ENCODE measurements at places on chromosomes 1 and 21. TPM values are rescaled to one million over a fixed set of nuclear protein-coding genes. Genes with fewer than 3 reads are reported as not detected.

The ITSN1 gene
- total RNA-seq: 60.1 TPM

The TAF12 gene
- 8.1 TPM for total RNA-seq

The HAO2 gene
- total RNA-seq: not detected

The AMPD1 gene
- not detected for total RNA-seq

The ACKR1 gene
- 10.5 TPM for total RNA-seq

The C1orf115 gene
- 12.3 TPM for total RNA-seq

DNA sequence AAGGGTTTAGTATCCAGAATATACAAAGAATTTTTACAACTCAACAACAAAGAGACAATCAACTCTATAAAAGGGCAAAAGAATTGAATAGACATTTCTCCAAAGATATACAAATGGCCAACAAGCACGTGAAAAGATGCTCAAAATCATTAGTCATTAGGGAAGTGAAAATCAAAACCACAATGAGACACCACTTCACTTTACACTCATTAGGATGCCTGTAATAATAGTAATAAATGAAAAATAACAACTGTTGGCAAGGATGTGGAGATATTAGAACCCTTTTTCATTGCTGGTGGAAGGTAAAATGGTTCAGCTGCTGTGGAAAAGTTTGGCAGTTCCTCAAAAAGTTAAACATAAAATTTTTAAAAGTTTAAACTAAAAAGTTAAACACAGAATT is 7.0 kb upstream of the ABCD3 start:
- H3K27me3 ChIP-seq: no peaks in the 10 kb centered on the region
- no peak overlapping the region for H3K27ac ChIP-seq
- no peaks in the 10 kb centered on the region for H3K4me1 ChIP-seq
- no peak for DNase-seq

DNA sequence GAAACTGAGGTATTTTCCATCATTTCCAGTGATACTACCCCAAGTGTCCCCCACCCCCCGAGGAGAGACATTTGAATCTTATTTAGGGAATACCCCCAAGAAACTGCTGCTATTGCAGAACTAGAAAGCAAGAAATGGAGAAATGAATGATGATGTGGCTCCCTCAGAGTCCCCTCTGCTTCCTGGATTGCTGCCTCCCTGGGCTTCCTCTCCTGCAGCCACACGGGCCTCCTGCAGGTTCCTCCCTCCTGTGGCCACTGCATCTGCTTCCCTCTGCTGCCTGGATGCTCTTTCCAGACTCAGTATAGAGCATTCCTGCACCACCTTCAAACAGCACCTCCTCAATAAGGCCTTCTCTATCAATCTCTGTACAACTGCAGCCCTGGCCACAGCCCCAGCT is 69.3 kb downstream of the SLC25A24 start:
- DNase-seq: no peak
- peaks cover 10% of the 10 kb centered on the region for H3K4me1 ChIP-seq
- H3K36me3 ChIP-seq: peaks cover 17% of the 10 kb centered on the region
- no peaks in the 10 kb centered on the region for H3K27me3 ChIP-seq
- no peak overlapping the region for H3K4me3 ChIP-seq

DNA sequence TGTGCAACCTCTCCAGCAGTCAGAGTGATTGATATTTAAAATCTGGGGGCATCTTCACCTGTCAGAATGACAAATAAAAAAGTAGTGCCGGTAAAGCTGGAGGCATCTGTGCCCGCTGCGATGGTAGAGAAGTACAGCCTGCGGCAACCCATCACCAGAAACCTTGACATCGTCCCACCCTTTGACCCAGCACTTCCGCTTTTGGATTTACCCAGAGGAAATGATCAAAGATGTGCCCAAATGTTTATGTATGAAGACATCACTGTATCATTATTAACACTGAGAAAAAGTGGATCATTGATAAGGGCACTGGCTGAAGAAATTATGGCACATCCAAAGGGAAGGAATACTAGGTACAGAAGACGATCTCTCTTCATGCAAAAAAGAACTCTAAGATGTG is 96.0 kb downstream of the PGBD5 start:
- H3K27ac ChIP-seq: no peak overlapping the region
- no peak for DNase-seq
- no peak overlapping the region for H3K4me3 ChIP-seq
- no peaks in the 10 kb centered on the region for H3K27me3 ChIP-seq
- no peaks in the 10 kb centered on the region for H3K4me1 ChIP-seq

DNA sequence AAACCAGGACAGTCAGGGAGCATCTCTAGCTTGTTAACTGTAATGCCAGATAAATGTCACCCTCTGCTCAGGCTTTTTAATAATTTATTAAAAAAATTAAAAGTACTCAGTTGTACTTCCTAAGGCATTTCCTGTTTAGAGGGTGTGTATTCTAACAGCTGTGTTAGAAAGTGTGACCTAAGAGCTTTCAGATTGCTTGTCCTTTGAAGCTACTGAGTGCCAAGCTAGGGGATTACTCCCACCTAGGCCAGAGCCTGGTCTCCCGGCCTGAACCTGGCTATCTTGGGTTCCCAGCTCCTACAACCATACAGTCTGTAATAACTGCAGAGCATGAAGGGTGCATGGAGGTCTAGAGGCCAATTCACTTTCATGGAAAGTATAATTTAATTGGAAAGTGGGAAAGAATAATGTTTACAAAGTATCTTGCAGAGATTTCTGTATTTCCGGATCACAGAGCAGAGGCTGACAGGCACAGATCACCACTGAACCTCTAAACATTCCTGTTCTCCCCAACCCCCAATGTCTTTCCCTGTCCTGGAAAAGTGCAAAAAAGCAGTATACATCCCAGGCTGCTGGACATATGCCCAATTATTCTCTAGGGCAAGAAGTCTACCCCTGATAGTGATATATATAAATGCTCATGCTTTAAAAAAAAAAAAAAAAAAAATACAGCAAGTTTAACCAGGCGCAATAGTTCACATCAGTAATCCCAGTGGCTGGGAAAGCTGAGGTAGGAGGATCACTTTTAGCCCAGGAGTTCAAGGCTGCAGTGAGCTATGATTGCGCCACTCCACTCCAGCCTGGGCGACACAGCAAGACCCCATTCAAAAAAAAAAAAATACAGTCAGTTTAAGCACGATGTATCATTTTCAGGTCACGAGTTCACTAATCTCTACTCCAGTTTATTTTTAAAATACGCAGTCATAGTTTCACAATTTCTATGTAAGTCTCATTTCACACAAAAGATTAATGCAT is 36.7 kb upstream of the RAP1A start:
- no peaks in the 10 kb centered on the region for H3K4me1 ChIP-seq
- no peak for DNase-seq
- H3K27ac ChIP-seq: no peak overlapping the region
- no peak overlapping the region for H3K4me3 ChIP-seq

- H3K4me1 ChIP-seq: no peaks in the 10 kb centered on the region
- DNase-seq: no peak
- H3K4me3 ChIP-seq: no peak overlapping the region
These were observed 9.7 kb upstream of the LRRC53 start for GRCh38 chr1:74522148-74522547.

DNA sequence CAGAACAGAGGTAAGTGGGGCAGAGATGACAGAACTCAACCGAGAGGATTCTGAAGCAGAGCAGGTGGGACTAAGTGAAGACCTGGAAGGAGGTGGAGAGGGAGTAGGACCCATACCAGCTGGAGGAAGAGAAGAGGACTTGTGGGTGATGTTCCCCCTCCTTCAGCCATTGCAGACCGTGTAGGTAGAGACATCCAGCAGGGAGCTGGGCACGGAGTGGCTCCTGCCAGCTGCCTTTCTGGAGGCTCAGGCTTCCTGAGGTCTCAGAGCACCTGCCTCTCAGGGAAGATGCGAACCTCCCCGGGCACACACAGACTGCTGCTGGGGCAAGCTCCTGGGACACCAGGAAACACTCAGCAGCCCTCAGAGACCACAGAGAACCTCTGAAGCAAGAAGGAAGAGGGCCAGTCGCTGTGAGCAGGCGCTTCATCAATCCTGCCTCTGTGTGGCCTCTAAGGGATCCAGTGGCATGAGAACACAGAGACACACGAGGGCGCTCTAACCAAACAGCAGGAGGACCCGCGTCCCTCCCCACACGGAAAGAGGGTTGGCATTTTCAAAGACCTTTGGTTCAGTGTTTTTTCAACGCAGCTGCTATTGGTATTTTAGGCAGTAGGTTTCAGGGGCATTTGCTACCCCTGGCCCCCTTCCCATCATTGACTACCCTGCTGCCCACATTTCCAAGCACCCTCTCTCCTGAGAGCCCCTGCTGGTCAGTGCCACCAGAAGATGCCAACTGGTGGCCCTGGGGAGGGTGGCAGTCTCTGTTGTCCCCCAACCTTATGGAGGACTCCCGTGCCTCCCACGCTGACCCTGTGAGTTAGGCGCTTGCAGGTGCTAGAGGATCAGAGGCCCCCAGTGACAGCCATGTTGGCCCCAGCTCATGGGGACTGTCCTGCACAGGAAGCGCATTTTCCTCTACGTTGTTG is 89.6 kb upstream of the EDN2 start:
- no peaks in the 10 kb centered on the region for H3K4me1 ChIP-seq
- DNase-seq: peak; percentile 94
- no peaks in the 10 kb centered on the region for H3K27me3 ChIP-seq
- H3K27ac ChIP-seq: no peak overlapping the region
- no peak overlapping the region for H3K4me3 ChIP-seq

- no peaks in the 10 kb centered on the region for H3K36me3 ChIP-seq
- H3K27me3 ChIP-seq: no peaks in the 10 kb centered on the region
- no peak overlapping the region for H3K27ac ChIP-seq
- no peaks in the 10 kb centered on the region for H3K4me1 ChIP-seq
These were observed 153.3 kb upstream of the SGIP1 start for GRCh38 chr1:66380452-66381212.

GRCh38 chr1:13550663-13551062 is 33.0 kb upstream of the PDPN start:
- H3K36me3 ChIP-seq: no peaks in the 10 kb centered on the region
- no peak overlapping the region for H3K4me3 ChIP-seq
- no peak for DNase-seq
- H3K27ac ChIP-seq: no peak overlapping the region
- H3K4me1 ChIP-seq: no peaks in the 10 kb centered on the region

DNA sequence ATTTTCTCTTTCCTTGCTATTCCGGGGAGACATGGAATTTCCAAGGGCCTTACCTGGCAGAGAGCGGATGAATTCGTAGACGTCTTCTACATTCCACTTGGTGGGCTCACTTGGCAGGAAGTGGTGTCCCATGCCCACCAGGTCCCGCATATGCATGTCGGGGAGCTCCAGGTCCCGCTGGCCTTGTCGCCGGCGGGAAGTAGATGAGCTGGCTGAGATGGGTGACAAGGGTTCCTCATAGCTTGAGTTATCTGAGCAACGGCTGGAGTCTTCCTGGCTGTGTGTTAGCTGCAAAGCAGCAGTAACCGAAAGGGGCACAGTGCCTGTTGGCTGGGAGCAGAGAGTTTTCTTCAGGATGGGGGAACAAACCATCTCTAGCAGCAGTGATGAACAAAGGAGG is 7.9 kb upstream of the A3GALT2 start:
- H3K4me1 ChIP-seq: peaks cover 26% of the 10 kb centered on the region
- DNase-seq: no peak
- peaks cover 99% of the 10 kb centered on the region for H3K36me3 ChIP-seq
- no peak overlapping the region for H3K4me3 ChIP-seq

DNA sequence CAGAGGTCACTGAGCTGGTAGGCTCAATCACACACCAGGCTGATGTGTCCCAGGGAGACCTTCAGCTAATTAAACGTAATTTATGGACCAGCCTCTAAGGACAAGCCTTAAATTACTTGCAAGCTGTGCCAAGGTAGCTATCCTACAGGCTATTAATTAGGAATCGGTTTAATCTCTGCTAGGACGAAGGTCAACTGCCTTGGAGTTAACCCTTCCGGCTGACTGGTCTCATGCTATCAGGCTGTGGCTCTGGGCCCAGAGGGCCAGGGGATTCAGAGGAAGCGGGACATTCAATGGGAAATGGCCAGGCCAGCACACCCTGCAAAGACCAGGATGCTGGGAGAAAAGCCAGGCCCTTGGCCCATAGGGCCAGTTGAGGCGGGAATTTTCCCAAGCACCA is 19.0 kb downstream of the DHRS3 start:
- no peak for DNase-seq
- no peaks in the 10 kb centered on the region for H3K27me3 ChIP-seq
- H3K4me3 ChIP-seq: no peak overlapping the region
- H3K36me3 ChIP-seq: peaks cover 3% of the 10 kb centered on the region

DNA sequence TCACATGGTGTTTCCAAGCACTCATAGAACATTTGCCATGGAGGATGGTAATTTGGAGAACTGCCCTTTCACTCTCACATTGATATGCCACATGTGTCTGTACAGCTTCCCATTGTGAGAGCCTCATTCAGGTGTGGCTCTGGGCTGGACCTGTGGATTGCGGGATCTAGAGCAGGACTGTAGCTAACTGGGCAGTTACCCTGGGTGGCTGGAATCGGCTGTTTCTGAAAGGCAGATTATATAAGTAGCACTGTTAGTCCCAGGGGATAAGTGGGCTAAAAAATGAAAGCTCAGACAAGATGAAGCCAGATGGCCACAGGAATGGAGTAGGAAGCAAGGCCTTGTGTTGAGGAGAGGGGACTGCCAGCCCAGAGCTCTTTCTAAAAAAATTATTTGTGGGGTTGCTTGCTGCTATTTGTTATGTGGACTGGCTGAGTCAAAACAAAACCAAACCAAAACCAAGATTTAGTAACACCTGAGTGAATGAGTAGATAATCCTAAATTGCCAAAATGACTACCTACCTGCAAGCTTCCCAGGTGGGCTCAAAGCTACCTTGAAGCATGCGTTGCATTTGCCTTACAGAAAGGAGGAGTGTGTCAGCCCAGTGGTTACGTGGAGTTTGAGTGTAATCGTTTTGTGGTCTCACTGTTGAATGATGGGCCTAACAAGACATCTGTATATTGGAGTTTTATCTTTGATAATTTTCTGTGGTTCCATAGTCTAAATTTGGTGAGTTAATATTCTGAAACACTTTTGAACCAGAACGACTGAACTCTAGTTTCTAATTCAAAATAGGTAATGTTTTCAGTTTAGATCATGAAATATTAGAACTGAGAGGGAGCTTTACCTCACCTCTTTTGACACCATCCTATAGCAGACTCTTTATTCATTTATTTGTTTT is 58.0 kb downstream of the SDCCAG8 start:
- H3K27me3 ChIP-seq: no peaks in the 10 kb centered on the region
- no peak for DNase-seq
- H3K27ac ChIP-seq: peak overlapping the region; percentile 10

GRCh38 chr1:31433396-31433930 is 20.4 kb downstream of the SERINC2 start:
- no peaks in the 10 kb centered on the region for H3K27me3 ChIP-seq
- H3K4me1 ChIP-seq: no peaks in the 10 kb centered on the region
- H3K36me3 ChIP-seq: peaks cover 31% of the 10 kb centered on the region
- no peak overlapping the region for H3K27ac ChIP-seq

- no peaks in the 10 kb centered on the region for H3K4me1 ChIP-seq
- no peak overlapping the region for H3K27ac ChIP-seq
- no peaks in the 10 kb centered on the region for H3K27me3 ChIP-seq
- H3K4me3 ChIP-seq: no peak overlapping the region
These were observed 255.1 kb upstream of the RAB4A start for GRCh38 chr1:229015806-229016205.

GRCh38 chr1:223731133-223731770 is 18.9 kb downstream of the CAPN2 start:
- peaks cover 33% of the 10 kb centered on the region for H3K36me3 ChIP-seq
- peak overlapping the region; percentile 50 for H3K27ac ChIP-seq
- no peaks in the 10 kb centered on the region for H3K27me3 ChIP-seq
- H3K4me1 ChIP-seq: peaks cover 86% of the 10 kb centered on the region
- DNase-seq: peak; percentile 82
- H3K4me3 ChIP-seq: no peak overlapping the region

Data from stomach (tissue), 19 donors.